GM18507 (cell line): ENCODE measurements at places on chromosomes 3 and 15.

DNA sequence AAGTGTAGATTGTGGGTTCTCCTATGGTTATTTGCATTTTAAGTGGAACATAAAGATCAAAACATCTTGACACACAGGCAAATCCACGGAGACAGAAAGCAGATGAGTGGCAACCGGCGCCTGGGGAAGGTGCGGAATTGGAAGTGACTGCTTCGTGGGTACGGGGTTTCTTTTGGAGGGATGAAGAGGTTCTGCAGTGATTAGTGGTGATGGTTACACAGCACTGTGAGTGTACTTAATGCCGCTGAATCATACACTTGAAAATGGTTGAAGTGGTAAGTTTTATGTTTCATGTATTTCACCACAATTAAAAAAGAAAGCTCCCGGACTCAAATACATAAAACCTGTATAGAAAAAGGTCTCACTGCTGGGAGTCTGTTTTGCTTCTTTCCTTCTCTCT, 18.5 kb upstream of the VPS33B start:
- no peak for DNase-seq

- DNase-seq, result peak; percentile 25
Observed at GRCh38 chr15:96356494-96357455, 26.3 kb downstream of the NR2F2 start.

- no peak for DNase-seq
Observed at GRCh38 chr3:184011230-184011876, 6.3 kb downstream of the ABCC5 start.

- DNase-seq, result no peak
Observed at GRCh38 chr15:35092846-35093245, 7.8 kb upstream of the NANOGP8 start.

DNA sequence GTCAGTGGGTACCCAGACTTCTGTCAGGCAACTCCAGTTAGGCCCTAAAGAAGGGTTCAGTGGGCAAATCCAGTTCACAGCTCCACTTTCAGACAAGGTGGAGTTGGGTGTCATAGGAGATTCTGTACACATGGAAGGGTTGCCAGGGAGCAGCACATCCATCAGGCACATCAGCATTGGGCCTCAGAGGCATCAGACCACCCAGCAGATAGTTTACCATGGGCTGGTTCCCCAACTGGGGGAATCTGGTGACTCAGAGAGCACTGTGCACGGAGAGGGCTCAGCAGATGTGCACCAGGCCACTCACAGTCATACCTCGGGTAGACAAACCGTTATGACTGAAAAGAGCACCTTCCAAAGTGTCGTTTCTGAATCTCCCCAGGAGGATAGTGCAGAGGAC, 27.2 kb downstream of the SYNM start:
- no peak for DNase-seq
